Aorta (tissue), 5 donors: ENCODE measurements at places on chromosomes 16 and 17. TPM values are rescaled to one million over a fixed set of nuclear protein-coding genes. Genes with fewer than 3 reads are reported as not detected.

DNA sequence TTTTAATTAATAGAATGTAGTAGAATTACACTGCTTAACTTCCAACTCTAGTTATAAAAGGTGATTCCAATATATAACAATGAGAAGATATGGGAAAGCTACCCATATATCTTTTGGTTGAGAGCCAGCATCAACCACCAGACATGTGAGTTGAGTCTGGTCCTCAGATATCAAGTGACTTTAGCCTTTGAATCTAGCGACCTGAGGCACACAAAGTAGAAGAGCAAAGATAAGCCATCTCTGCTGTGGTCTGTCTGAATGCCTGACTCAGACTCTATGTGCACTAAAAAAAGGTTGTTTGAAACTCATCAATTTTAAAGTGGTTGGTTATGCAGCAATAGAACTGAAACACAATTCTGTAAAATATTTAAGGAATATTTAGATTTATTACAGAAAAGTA, 492.5 kb upstream of the SOX9 start:
- no peaks in the 10 kb centered on the region for H3K36me3 ChIP-seq
- no peaks in the 10 kb centered on the region for H3K4me1 ChIP-seq
- no peak overlapping the region for H3K4me3 ChIP-seq
- DNase-seq, result no peak
- no peaks in the 10 kb centered on the region for H3K27me3 ChIP-seq

The KRTAP4-6 gene
- not detected for total RNA-seq

The CTU2 gene
- total RNA-seq, result 17.0 TPM

DNA sequence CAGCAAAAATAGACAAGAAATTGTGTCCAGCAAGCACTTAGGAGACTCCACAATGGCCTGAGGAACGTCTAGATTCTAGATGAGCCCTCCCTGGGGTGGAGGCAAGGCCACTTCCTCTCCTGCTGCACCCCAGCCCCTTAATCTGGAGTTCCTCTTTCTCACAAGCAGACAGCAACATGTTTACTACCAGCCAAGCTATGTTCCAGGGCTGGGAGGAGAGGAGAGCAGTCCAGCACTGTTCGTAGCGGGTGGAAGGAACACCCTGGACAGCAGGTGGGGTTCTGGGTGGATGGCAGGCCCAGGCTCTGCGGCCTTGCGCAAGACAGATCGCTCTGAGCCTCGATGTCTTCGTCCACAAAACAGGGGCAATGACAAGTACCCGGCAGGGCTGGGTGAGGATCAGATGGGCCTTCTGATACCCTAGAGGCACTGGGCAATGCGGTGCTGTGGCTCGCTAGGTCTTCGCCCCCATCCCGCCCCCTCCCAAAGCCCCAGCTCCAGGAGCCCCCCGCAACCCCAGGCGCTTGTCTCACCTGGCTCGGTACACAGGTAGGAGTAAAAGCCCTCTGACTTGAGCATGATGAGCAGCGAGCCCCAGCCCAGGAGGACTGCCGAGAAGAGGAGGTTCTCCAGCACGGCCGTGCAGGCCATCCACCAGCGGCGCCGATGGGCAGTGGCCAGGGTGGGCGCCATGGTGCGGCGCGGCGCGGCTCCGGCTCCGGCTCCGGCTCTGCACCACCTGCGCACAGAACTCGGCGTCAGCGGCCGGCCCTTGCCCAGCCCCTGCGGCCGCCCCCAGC, 1.3 kb downstream of the SLC43A2 start:
- H3K27ac ChIP-seq, result no peak overlapping the region
- peak overlapping the region; percentile 5 for H3K4me3 ChIP-seq
- H3K27me3 ChIP-seq, result no peaks in the 10 kb centered on the region

- no peaks in the 10 kb centered on the region for H3K36me3 ChIP-seq
- no peak overlapping the region for H3K4me3 ChIP-seq
- no peaks in the 10 kb centered on the region for H3K4me1 ChIP-seq
Measured at GRCh38 chr17:79799538-79800324, 2.9 kb upstream of the CBX8 start.

The CACNA1G gene
- total RNA-seq, result 2.8 TPM

- H3K36me3 ChIP-seq, result no peaks in the 10 kb centered on the region
- no peak overlapping the region for H3K4me3 ChIP-seq
- DNase-seq, result no peak
- H3K27me3 ChIP-seq, result no peaks in the 10 kb centered on the region
- no peaks in the 10 kb centered on the region for H3K4me1 ChIP-seq
- H3K27ac ChIP-seq, result no peak overlapping the region
Measured at GRCh38 chr17:45240905-45241327, 19.2 kb downstream of the FMNL1 start.

DNA sequence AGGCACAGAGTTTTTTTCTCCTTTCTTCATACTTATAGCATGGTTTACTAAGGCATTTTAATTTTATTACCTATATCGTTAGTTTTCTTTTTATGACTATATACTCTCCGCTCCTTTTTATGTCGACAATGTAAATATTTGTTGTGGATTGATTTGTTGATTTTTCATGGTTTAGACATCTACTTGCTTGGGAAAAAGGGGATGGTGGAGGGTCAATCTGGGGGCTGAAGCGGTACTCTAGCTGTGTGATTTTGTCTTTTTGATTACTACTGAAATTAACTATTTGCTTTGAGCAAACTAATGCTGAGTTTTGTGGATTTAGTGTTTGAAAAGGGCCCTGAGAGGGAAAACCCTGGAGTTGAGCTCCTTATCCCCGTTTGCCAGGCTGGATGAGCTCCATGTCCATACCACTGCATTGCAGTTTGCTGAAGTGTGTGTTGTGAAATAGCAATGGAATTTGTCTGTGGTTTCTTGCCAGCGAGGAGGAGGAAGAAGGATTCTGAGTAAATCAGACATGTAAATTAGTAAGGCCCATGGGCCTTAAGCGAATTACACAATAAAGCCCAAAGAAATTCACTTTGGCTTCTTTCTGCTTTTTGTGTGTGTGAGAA, 72.0 kb downstream of the FTO start:
- H3K36me3 ChIP-seq, result no peaks in the 10 kb centered on the region
- H3K27me3 ChIP-seq, result no peaks in the 10 kb centered on the region
- peaks cover 5% of the 10 kb centered on the region for H3K4me1 ChIP-seq
- no peak overlapping the region for H3K27ac ChIP-seq
- no peak overlapping the region for H3K4me3 ChIP-seq
